Thymus (tissue), 14 donors: ENCODE measurements at places on chromosomes 11 and 22. TPM values are rescaled to one million over a fixed set of nuclear protein-coding genes. Genes with fewer than 3 reads are reported as not detected.

GRCh38 chr22:37011472-37011871 lies 7.8 kb downstream of the TST start:
- H3K27ac ChIP-seq: no peak overlapping the region
- H3K36me3 ChIP-seq: no peaks in the 10 kb centered on the region
- H3K4me3 ChIP-seq: no peak overlapping the region
- DNase-seq: no peak
- H3K4me1 ChIP-seq: no peaks in the 10 kb centered on the region

- no peaks in the 10 kb centered on the region for H3K36me3 ChIP-seq
- no peak overlapping the region for H3K27ac ChIP-seq
- no peaks in the 10 kb centered on the region for H3K27me3 ChIP-seq
Measured at GRCh38 chr11:46319074-46319453, 28.2 kb upstream of the DGKZ start.

The MMP1 gene
- total RNA-seq: 1.8 TPM

- H3K27ac ChIP-seq: no peak overlapping the region
- H3K27me3 ChIP-seq: no peaks in the 10 kb centered on the region
- H3K4me1 ChIP-seq: no peaks in the 10 kb centered on the region
- H3K4me3 ChIP-seq: no peak overlapping the region
- H3K36me3 ChIP-seq: no peaks in the 10 kb centered on the region
- DNase-seq: no peak
Measured at GRCh38 chr11:130202818-130203689, 43.5 kb downstream of the ST14 start.

GRCh38 chr22:29307596-29308147 lies 1.2 kb downstream of the GAS2L1 start:
- H3K4me1 ChIP-seq: peaks cover 18% of the 10 kb centered on the region
- no peak overlapping the region for H3K27ac ChIP-seq
- H3K27me3 ChIP-seq: peaks cover 41% of the 10 kb centered on the region
- no peak overlapping the region for H3K4me3 ChIP-seq
- DNase-seq: no peak

- DNase-seq: no peak
- no peaks in the 10 kb centered on the region for H3K27me3 ChIP-seq
- H3K4me3 ChIP-seq: peak overlapping the region; percentile 38
- peak overlapping the region; percentile 91 for H3K27ac ChIP-seq
- H3K4me1 ChIP-seq: peaks cover 96% of the 10 kb centered on the region
- no peaks in the 10 kb centered on the region for H3K36me3 ChIP-seq
Measured at GRCh38 chr11:122727101-122727929, 71.8 kb downstream of the UBASH3B start.

The SMIM35 gene
- total RNA-seq: 0.05 TPM

GRCh38 chr11:88066090-88066489 lies 109.2 kb downstream of the RAB38 start:
- no peak for DNase-seq
- no peaks in the 10 kb centered on the region for H3K36me3 ChIP-seq
- H3K4me3 ChIP-seq: no peak overlapping the region
- no peak overlapping the region for H3K27ac ChIP-seq

DNA sequence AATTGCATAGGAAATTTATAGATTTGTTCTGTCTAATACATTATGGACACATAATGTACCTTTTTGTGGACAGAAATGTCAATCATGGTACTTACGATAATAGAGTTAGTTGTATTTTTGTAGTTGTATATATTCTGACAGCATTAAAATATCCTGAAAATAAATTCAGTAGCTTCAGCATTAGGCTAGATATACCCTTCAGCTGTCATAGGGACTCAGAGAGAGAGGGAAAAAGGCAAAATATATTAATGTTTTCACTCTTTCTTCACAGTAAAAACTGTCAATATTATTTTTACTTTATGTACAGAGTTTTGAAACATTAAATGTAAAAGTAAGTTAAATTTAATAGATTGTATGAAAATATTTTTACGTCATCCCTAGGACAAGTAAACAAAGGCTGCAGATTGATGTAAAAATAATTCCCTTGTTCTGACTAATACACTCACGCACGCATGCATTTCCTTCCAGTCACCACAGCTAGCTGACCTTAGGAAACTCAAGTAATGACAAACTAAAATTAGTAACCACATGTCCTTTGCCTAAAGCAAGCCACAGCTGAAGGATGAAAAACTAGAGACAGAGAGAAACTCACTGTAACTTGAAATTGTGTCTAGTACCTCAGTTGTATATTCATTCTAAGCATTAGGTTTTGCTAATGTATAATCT lies 104.7 kb upstream of the CARD18 start:
- no peak overlapping the region for H3K27ac ChIP-seq
- DNase-seq: no peak
- no peaks in the 10 kb centered on the region for H3K27me3 ChIP-seq
- no peaks in the 10 kb centered on the region for H3K36me3 ChIP-seq
- no peaks in the 10 kb centered on the region for H3K4me1 ChIP-seq
